ENCODE measurements at places on chromosomes 2 and 18. TPM values are rescaled to one million over a fixed set of nuclear protein-coding genes. Genes with fewer than 3 reads are reported as not detected.

DNA sequence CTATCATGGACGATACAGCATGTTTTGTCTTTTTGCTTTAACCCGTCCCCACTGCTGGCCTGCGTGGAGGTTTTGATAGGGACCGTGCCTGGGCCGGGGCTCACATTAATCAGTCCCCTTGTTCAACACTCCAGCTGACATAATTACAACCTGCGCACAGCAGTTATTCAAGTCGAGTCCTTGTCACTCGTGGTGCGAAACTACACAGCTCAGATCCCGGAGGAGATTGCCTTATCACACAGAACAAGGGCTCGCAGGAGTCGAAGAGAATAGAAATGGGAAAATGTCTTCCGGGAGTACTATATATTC, 304.4 kb downstream of the ZNF407 start:
- no peak for DNase-seq

- no peak for DNase-seq
These were observed 126.3 kb upstream of the BCL2L11 start for GRCh38 chr2:110994250-110994961.

GRCh38 chr2:225429717-225430116, 30.2 kb downstream of the NYAP2 start:
- DNase-seq = no peak

DNA sequence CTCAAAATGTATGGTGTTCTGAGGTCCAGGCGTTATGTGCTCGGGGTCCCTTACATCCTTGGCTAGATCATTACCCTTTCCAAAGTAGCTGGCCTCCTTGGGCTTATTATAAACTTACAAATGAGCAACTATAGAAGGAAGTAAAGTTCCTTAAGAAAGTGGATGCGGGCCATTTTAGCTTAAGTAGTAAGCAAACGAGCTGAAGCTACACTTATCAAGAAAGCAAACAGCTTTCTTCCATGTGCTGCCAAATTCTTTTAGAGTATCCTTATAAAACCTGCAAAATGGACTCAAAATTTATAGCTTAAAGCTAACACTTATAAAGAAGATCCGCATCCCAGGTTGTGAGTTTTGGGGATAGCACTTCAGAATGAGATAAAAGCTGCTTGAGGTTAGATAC, 75.3 kb downstream of the ACTR3 start:
- no peak for DNase-seq

DNA sequence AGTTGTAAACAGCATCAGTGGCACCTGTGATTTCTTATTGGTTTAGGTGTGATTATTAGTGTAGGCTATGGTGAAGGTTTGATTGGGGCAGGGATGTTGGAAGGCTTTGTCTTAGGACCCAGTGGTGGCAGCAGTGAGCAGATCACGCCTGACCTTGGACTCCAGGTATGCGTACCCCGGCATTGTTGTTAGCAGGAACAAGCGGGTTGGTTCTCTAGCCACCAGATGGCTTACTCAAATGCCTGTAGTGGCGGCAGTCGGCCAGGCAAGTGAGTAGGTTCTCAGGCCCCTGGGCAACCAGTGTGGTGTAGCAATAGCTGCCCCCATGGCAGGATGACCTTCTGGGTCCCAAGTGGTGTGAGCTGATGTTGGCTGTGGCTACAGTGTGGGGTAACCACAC, 558.3 kb downstream of the KCNJ3 start:
- DNase-seq = no peak

DNA sequence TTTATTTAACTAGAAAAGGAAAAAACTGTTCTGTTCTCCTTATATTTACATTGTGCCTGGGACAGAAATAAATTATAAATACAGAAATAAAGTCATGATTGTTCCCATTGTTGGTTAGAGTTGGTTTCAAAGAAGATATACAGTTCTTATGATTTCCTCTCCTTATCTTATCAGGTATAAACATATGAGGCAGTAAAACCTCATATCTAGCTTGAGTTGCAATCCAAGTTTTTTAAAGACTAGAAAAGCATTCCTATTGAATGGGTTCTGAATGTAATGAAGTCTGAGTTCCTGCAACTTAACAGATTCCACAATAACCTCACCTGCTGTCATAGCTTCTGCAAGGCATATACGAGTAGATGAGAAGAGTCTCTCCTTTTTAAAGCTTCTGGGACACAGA, 114.7 kb upstream of the CAVIN2 start:
- DNase-seq = no peak

GRCh38 chr2:241577413-241578122, 19.0 kb downstream of the BOK start:
- DNase-seq = no peak

DNA sequence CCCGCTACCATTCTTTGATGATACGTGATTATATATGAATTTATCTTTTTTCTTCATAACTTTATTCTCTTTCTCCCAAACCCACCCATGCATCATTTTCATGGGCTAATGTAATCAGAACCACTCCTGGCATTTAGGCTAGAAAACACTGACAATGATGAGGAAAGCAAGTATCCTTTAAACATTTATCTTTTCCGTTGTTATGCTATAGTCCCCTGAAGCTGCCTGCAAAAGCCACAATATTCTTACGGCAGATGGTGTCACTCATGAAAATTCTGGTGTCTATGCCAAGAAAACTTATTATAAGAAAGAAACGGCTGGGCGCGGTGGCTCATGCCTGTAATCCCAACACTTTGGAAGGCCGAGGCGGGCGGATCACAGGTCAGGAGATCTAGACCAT, 221.8 kb upstream of the CTAGE1 start:
- no peak for DNase-seq

- DNase-seq = no peak
These were observed 23.2 kb upstream of the NPC1 start for GRCh38 chr18:23609390-23610023.

DNA sequence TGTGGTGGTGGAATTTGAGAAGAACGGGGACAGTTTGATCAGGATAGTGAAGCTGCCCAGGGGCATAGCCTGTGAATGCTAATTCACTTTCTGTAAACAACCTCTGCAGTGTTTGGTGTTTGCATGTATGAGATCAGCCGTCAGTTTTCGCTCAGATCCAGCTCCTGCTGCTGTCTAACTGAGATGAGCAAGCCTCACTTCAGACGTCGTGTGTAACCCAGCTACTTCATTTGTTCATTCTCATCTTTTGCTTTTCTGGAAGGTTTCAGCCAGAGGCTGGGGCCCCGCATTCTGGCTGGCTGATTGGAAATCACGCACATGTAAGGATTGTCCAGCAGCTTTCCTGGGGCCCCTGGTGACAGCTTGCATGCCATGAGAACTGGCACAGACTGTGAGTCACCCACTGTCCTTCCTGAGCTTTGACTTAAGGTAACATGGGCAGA, 48.9 kb downstream of the LDLRAD4 start:
- peak; percentile 20 for DNase-seq

- no peak for DNase-seq
These were observed 35.3 kb downstream of the MROH2A start for GRCh38 chr2:233813236-233814055.

DNA sequence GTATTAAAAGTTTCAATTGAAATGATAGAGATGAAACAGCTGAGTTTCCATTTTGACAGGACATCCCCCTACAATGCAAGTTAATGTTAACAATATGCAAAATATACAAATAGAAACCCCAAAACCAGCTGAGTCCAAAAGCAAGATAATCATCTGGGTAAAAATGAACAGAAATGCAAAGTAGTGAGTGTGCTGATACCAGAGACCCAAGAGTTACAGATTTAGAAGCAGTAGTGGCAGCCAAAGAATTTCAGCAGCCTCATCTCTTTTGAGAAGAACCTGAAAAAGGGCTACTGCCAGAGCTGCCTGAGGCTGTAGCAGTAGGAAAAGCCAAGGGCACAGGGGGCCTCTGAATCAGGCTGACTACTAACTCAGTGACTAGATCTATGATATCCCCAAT, 82.6 kb downstream of the THADA start:
- DNase-seq = no peak

KCNS3 gene
- not detected for total RNA-seq

SRD5A2 gene
- total RNA-seq = not detected

STARD6 gene
- not detected for total RNA-seq

WBP1 gene
- 60.4 TPM for total RNA-seq

ALK gene
- total RNA-seq = not detected

ZRANB3 gene
- total RNA-seq = 6.2 TPM
